ENCODE measurements at places on chromosomes 4 and X. TPM values are rescaled to one million over a fixed set of nuclear protein-coding genes. Genes with fewer than 3 reads are reported as not detected.

GRCh38 chr4:7960017-7960789 is 20.5 kb upstream of the AFAP1 start:
- no peak for DNase-seq

DNA sequence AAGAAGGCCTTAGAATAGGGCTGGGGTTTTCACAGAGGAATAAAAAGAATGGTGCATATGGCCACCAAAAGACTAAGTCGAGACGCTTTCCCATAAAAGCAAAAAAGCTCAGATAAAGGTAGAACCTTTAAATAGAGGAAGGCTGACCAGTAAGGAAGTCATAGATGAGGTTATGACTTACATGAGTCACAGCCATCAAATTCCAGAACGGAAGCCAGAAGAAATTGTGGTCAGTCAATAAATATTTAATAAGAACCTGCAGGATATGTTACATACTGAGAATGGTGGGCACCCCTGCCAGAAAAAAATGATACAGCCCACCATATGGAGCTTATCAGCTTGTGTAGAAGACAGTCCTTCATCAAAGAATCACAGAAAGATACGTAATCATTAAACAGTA is 120.1 kb downstream of the MANBA start:
- DNase-seq, result no peak

DNA sequence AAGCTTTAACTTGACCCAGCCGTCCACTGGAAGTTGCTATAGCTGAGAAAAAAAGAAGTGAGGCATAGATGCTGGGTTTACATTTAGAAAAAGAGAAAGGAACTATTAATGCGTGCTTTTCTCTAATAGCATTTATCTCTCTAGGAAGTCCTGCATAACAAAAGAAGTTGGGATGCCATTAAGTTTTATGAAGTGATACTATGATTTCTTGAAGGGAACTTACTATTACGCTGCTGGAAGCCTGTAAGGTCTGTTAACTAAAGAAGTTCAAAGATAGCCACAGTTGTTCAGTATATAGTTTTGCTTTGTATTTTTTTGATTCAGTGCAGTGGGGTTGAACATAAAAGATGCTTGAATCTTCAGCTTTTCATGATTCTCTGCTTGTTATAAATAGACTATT is 203.4 kb downstream of the CCSER1 start:
- no peak for DNase-seq

Gene IQCM
- total RNA-seq, result not detected

Gene LRP2BP
- total RNA-seq, result 0.47 TPM
